ENCODE measurements at places on chromosomes 3 and 15.

- peak; percentile 79 for DNase-seq
Observed at GRCh38 chr3:185318141-185318540, 44.8 kb upstream of the MAP3K13 start.

DNA sequence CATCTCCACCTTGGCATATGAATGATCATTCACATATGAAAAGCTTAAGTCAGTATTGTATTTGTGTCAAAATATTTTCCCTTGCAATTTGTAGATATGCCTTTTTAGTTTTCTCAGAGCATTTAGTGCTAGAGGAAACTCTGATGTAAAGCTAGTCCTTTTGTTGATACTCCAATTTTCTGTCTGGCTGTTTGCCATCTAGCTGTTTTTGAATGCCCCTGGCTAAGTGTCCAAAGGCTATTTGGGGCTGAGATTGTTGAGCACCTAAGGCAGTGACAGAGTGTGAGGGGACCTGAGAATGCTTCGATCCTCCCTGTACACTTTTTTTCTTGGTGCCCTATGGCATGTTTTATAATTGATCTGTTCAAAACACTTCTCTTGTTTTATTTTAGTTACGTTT lies 3.1 kb downstream of the SLC51B start:
- DNase-seq: no peak

GRCh38 chr15:75138016-75138999 lies 63.4 kb upstream of the C15orf39 start:
- DNase-seq: peak; percentile 61

GRCh38 chr3:46448721-46449120 lies 16.0 kb downstream of the LTF start:
- no peak for DNase-seq

DNA sequence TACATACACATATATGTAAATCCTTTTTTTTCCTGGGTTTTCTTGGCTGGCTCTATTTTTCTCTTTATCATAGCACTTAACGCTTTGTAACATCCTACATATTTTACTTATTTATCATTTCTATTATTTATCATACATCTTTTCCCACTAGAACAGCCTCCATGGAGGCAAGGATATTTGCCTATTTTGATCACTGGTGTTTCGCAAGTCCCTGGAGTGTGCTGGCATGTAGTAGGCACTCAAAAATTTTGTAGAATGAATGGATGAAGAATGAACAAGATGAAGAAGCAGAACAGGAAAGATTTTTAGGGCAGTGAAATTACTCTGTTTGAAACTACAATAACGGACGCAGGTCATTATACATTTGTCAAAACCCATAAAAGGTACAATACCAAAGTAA lies 83.0 kb upstream of the PTX3 start:
- DNase-seq: no peak

Measured in iris pigment epithelial cell (primary cell).